CD4-positive, alpha-beta T cell (primary cell): ENCODE measurements at places on chromosomes 4 and X.

DNA sequence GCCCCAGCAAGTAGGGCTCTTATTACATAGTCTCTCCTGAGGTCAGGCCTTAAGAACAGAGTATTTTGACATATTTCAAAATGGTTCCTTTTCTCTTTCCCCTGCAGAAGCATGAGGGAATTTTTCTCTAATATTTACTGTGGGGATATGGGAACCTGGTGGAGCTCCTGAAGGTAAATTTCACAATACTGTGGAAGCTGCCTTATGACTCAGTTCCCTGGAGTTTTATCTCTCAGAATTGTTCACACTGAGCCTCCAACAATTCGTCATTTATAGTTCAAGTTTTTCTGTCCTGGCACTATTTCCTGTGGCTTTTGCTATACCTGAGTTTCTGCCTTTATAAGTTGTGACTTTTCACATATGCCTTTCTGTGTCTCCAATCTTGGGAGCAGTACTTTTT, 607.2 kb upstream of the NDST4 start:
- H3K36me3 ChIP-seq = no peaks in the 10 kb centered on the region
- H3K4me3 ChIP-seq = no peak overlapping the region
- H3K4me1 ChIP-seq = no peaks in the 10 kb centered on the region

GRCh38 chr4:165177725-165178666, 29.4 kb upstream of the KLHL2 start:
- no peak for DNase-seq
- H3K27ac ChIP-seq = no peak overlapping the region
- no peaks in the 10 kb centered on the region for H3K36me3 ChIP-seq

DNA sequence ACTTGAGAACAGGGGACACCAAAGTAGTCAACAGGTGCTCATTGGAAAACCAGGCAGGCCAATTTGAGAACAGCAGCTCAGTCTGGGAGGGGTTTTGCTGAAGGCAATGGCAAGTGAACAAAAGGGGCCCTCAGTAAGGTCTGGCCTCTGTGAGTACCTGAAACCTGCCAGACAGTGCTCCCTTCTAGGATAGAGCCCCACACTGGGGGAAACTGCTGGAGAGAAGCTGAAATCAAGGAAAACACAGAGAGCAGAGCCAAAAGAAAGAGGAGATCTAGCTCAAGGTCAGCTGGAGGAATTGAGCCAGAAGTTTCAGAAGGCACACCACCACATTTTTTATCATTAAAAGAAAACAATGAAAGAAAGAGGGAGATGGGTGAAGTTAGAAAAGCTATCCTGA, 28.2 kb downstream of the PNMA6E start:
- no peaks in the 10 kb centered on the region for H3K36me3 ChIP-seq
- no peak overlapping the region for H3K27ac ChIP-seq
- DNase-seq = no peak
- no peaks in the 10 kb centered on the region for H3K27me3 ChIP-seq
- no peaks in the 10 kb centered on the region for H3K4me1 ChIP-seq

GRCh38 chrX:12946838-12947544, 27.9 kb upstream of the TMSB4X start:
- no peaks in the 10 kb centered on the region for H3K36me3 ChIP-seq
- peaks cover 49% of the 10 kb centered on the region for H3K4me1 ChIP-seq
- peak; percentile 86 for DNase-seq
- no peaks in the 10 kb centered on the region for H3K27me3 ChIP-seq

- H3K27me3 ChIP-seq = no peaks in the 10 kb centered on the region
- H3K4me1 ChIP-seq = peaks cover 4% of the 10 kb centered on the region
- H3K4me3 ChIP-seq = no peak overlapping the region
- H3K27ac ChIP-seq = no peak overlapping the region
- peak; percentile 2 for DNase-seq
Observed at GRCh38 chrX:57821703-57822387, 88.4 kb downstream of the ZXDA start.

DNA sequence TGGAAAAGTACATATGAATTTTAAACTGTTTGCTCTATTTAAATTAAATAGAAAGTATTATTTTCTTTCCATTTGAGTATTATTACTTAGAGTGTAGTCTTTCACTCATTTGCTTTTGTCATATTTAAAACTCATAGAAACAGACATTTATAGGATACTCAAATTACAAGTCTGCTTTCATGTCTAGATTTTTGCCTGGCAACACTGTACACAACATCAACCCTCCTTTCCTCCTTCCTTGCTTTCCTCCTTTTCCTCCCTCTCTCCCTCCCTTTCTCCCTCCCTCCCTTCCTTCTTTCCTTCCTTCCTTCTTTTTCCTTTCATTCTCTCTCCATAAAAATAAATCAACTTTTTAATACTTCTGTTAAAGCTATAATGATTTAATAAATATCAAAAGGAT, 2361.2 kb downstream of the ARAP2 start:
- H3K4me1 ChIP-seq = no peaks in the 10 kb centered on the region
- H3K27ac ChIP-seq = no peak overlapping the region
- no peaks in the 10 kb centered on the region for H3K36me3 ChIP-seq

GRCh38 chr4:163866728-163867315, 372.3 kb downstream of the TMA16 start:
- no peak overlapping the region for H3K4me3 ChIP-seq
- H3K27ac ChIP-seq = no peak overlapping the region
- no peaks in the 10 kb centered on the region for H3K27me3 ChIP-seq
- no peaks in the 10 kb centered on the region for H3K4me1 ChIP-seq

DNA sequence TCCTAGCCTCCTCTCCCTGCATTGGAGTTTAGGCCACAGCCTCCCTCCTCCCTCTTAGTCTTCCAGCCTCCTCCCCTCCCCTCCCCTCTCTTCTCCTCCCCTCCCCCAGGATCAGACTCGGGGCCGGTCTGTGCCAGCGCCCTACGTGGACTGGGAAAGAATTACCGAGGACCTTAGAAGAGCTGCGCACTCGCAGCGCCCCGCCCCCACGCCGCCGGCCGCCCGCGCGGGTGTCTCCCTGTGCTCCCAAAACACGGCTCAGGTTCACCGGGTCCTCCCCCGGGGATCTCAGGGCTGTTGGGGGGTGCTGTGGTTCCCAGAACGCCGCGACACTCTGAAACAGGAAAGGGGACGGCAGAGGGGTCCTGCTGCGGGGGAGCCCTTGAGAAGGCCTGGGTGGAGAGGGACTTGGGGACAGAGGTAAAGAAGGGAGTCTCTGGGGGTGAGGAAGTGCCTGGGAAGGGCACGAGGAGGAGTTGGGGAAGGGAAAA, 122.3 kb upstream of the TBL1X start:
- DNase-seq = peak; percentile 48
- H3K4me1 ChIP-seq = peaks cover 28% of the 10 kb centered on the region
- no peaks in the 10 kb centered on the region for H3K36me3 ChIP-seq
- no peaks in the 10 kb centered on the region for H3K27me3 ChIP-seq

DNA sequence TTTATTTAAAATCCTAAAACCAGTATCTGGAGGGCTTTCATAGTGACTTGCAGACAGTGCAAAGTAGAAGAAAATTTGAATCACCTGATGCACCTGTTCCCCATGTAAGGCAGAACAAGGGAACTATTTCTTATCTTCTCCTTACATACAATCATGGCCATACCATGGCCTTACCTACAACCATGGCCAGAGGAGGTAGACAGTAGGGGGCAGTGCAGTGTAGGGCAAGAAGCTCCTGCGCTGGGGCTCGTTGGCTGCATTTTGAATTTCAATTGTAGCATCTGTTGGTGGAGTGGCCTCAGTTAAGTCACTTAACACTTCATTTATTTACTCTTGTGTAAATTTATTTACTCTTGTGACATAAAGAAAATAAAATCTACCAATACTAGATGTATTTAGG, 33.0 kb downstream of the GALNTL6 start:
- H3K4me1 ChIP-seq = no peaks in the 10 kb centered on the region
- DNase-seq = no peak
- no peak overlapping the region for H3K4me3 ChIP-seq
- H3K36me3 ChIP-seq = no peaks in the 10 kb centered on the region

- peaks cover 8% of the 10 kb centered on the region for H3K4me1 ChIP-seq
- H3K4me3 ChIP-seq = no peak overlapping the region
- no peak for DNase-seq
- no peaks in the 10 kb centered on the region for H3K36me3 ChIP-seq
Observed at GRCh38 chr4:27085396-27085795, 224.8 kb downstream of the STIM2 start.

DNA sequence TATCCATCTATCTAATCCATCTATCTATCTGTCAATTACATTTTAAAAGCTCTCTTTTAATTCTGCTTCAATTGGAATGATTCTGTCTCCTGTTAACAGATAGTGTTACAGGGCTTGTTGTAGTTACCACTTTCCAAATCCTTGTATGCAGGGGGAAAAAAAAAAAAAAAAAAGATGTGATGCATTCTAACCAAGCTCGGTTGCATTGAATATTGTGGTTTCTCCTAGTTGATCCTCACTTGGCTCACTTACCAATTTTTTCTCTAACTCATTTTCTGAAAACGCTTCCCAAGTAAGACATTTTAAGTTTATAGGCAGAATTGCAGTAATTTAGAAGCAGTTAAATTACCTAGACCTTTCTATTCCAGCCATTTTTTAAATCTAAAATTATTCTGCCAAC, 327.9 kb upstream of the PITX2 start:
- no peak for DNase-seq
- no peaks in the 10 kb centered on the region for H3K4me1 ChIP-seq
- H3K4me3 ChIP-seq = no peak overlapping the region
- no peaks in the 10 kb centered on the region for H3K27me3 ChIP-seq
- H3K27ac ChIP-seq = no peak overlapping the region

GRCh38 chr4:185304541-185304940, 91.2 kb downstream of the LRP2BP start:
- DNase-seq = no peak
- H3K4me3 ChIP-seq = no peak overlapping the region
- H3K36me3 ChIP-seq = no peaks in the 10 kb centered on the region

DNA sequence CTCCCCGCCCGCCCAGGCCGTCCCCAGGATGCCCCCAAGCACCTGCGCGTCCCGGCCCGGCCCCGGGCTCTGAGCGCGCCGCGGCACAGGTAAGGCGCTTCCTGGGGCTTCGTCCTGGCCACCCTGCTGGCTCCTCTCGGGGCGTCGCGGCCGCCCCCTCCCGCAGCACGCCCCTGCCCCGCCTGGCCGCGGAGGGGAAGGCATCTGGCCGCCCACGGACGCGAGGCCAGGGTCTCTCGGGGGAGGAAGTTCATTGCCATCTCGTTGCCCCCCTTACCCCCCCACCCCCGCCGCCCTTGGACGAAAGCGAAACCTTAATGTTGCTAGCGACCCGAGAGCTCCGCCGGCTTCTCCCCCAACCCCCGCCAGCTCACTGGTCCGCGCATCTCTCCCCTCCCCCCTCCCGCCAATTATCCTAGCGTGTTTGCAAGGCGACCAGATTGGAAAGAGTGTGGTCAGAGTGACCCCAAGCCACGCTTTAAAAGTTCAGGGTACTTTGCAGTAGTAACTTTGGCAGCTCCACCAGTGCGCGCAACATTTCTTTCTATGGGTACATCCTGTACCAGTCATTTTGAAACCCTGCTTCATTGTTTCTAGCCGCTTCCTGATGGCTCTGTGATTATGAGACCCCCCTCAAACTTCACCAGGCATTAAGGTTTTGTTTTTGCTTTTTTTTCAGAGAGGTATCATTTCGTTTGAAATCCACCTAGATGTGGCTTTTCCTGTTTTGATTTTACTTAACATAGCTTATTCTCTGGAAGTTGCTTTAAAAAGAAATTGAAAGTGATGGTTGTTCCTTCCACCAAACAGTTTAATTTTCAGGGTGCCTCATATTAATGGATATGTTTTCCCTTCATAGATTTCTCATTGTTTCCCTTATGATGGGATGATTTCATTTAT, 626 bp downstream of the TBC1D1 start:
- peaks cover 40% of the 10 kb centered on the region for H3K4me1 ChIP-seq
- H3K27me3 ChIP-seq = no peaks in the 10 kb centered on the region
- H3K27ac ChIP-seq = peak overlapping the region; percentile 66
- H3K36me3 ChIP-seq = peaks cover 3% of the 10 kb centered on the region
- peak; percentile 72 for DNase-seq
- peak overlapping the region; percentile 59 for H3K4me3 ChIP-seq

- peak overlapping the region; percentile 56 for H3K27ac ChIP-seq
- peaks cover 87% of the 10 kb centered on the region for H3K4me1 ChIP-seq
- H3K4me3 ChIP-seq = no peak overlapping the region
- no peaks in the 10 kb centered on the region for H3K27me3 ChIP-seq
Observed at GRCh38 chrX:130098210-130098552, 12.1 kb downstream of the ELF4 start.

DNA sequence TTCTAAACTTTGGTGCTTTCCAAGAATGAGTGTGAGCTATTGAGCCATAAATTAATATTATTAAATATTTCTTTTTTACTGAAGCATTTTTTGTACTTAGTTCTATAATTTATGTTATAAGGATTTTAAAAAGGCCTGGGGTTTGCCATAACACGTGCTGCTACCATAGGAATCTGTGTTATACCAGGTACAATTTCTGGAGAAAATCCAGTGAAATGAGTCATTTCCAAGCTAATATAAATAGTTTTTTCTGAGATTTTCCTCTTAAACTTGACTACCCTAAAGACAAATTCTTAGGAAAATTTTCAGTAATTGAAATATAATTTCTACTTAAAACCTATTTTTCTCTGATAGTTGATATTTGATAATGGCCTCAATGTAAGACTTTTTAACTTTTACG, 130.8 kb downstream of the TLL1 start:
- H3K27ac ChIP-seq = no peak overlapping the region
- H3K4me3 ChIP-seq = no peak overlapping the region
- no peaks in the 10 kb centered on the region for H3K36me3 ChIP-seq
- H3K27me3 ChIP-seq = no peaks in the 10 kb centered on the region

GRCh38 chr4:89447543-89447942, 139.9 kb upstream of the GPRIN3 start:
- no peaks in the 10 kb centered on the region for H3K27me3 ChIP-seq
- DNase-seq = no peak
- no peak overlapping the region for H3K4me3 ChIP-seq
- H3K36me3 ChIP-seq = no peaks in the 10 kb centered on the region
- no peaks in the 10 kb centered on the region for H3K4me1 ChIP-seq
- H3K27ac ChIP-seq = no peak overlapping the region

- DNase-seq = no peak
- H3K27ac ChIP-seq = no peak overlapping the region
- no peaks in the 10 kb centered on the region for H3K4me1 ChIP-seq
- no peaks in the 10 kb centered on the region for H3K36me3 ChIP-seq
- no peaks in the 10 kb centered on the region for H3K27me3 ChIP-seq
Observed at GRCh38 chr4:150510176-150510865, 71.6 kb upstream of the MAB21L2 start.

DNA sequence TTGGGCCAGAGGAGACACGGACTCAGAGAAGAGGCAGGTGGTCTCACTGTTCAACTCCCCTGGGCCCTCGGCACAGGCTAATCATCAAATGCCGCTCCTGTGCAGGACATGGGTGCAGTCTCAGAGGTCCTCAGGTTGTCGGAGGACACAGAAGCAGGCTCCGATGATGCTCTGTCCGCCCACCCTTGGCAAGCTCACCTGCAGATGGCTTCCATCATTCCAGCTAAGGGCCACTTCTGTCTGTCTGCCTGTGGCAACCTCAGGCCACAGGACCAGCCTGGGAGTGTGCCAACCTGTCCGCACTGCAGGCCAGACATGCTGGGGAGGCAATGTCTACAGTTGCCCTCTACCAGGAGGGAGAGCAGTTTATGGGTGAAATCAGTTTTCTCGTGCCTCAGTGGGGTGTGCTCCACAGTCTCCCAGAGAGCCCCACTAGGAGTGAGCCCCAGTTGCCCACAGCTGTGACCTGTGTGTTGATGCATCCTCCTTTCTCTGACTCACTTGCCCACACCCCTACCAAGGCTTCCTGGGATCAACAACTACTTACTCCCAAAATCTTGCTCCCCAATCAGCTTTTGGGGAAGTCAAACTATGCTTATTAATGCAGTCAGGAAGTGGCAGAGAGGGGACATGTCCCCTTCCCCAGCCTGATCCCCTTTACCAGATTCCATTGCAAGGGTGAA, 55.9 kb downstream of the HTRA3 start:
- no peak overlapping the region for H3K4me3 ChIP-seq
- H3K4me1 ChIP-seq = no peaks in the 10 kb centered on the region
- H3K27me3 ChIP-seq = no peaks in the 10 kb centered on the region
- no peaks in the 10 kb centered on the region for H3K36me3 ChIP-seq
- no peak for DNase-seq
- no peak overlapping the region for H3K27ac ChIP-seq
